H4 (cell line): ENCODE measurements at places on chromosomes 3 and 15.

GRCh38 chr3:40681658-40682055 lies 156.9 kb downstream of the ZNF621 start:
- no peak for DNase-seq

DNA sequence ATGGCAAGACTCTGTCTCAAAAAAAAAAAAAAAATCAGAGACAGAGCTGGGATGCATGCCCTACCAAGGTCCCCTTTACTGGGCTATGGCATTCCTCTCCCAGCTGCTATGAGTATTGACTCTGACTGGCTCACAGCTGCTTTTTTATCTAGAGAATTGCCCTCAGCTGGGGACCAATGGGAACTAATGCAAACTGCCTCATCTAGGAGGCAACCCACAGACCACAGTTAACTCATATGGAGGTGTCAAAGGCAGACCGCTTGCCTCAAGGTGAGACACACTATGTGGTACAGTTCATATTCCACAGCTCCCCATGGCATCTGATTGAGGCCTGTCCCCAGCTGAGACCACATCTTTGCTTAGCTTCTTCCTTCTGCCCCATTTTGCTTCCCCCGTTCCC lies 183.5 kb upstream of the EOMES start:
- no peak for DNase-seq

GRCh38 chr15:75751116-75751875 lies 38.6 kb upstream of the CSPG4 start:
- DNase-seq = no peak

- no peak for DNase-seq
Observed at GRCh38 chr3:100005665-100006393, 108.5 kb downstream of the FILIP1L start.

DNA sequence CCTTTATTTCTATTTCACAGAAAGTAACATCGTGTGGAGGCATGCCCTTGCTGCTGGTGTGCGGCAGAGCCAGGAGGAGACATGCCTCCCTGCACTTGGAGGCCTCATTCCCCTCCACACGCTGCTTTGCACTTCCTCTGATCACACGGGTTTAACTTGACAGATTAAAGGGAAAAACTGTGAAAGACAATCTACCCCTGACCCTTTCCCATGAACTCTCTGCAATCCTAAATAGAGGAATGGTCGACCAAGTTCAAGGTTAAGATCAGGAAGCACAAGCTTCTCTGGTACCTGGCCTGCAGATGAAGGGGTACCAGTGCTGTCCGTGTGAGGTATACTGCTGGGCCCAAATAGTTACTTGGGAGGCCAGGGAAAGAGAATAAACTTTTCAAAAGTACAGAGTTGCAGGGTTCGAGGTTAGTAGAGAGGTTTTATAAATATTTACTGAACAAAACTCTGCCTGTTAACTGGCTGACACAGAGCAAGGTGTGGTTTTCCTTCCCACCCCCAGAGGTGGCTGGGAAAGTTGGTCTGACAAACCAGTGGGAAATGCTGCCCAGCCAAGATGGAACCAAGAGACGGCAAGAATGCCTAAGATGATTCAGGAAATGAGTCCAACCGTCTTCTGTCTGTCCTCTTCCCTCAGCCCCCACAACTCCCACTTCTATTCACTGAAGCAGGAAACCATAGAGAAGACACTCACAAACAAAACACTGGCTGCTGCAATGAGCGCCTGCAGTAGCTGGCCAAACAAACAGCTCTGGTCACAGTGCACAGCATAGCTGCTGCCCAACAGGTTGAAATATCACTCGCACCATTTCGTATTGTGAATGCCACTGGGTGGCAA lies 79.6 kb downstream of the IGF2BP2 start:
- peak; percentile 34 for DNase-seq

DNA sequence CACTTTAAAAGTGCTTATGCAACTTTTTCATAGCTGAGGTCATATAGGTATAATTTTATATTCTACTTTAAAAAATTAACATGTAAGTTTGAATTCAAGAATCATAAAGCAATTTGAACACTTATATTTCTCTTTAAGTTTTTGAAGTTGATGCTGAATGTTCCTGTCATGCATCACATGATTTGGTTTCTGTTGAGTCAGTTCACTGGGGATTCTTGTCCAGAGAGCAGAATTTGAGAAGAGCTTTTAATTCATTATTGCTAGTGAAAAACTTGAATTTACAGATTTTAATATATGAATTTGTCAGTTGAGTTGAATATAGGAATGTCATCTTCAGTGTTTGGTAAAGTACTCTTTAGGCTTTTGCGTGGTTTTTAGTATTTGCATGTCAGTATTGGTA lies 7.9 kb downstream of the SLC25A26 start:
- no peak for DNase-seq

DNA sequence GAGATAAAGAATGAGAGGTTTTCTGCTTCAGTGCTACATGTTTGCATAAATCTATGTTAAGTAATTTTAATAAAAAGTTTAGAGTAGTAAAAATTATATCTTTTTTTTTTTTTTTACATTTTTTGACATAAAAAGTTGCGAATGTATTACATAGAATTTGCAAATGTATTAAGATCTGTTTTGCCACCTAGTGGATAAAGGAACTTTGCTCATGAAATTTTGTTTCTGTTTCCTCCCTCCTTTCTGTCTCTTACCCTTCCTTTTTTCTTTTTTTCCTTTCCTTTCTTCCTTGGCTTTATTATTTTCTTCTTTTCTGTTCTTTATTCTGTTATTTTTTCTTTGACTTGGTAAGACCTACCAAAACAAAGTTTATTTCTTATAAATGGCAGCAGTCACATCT lies 58.5 kb upstream of the UTS2B start:
- DNase-seq = no peak

- DNase-seq = no peak
Observed at GRCh38 chr3:34268032-34268709, 469.7 kb downstream of the PDCD6IP start.
